RPMI7951 (cell line): ENCODE measurements at places on chromosomes 16 and 17.

GRCh38 chr16:695355-696089 lies 5.3 kb upstream of the WDR24 start:
- no peak for DNase-seq

GRCh38 chr17:17568772-17569195 lies 22.7 kb downstream of the PEMT start:
- peak; percentile 4 for DNase-seq

DNA sequence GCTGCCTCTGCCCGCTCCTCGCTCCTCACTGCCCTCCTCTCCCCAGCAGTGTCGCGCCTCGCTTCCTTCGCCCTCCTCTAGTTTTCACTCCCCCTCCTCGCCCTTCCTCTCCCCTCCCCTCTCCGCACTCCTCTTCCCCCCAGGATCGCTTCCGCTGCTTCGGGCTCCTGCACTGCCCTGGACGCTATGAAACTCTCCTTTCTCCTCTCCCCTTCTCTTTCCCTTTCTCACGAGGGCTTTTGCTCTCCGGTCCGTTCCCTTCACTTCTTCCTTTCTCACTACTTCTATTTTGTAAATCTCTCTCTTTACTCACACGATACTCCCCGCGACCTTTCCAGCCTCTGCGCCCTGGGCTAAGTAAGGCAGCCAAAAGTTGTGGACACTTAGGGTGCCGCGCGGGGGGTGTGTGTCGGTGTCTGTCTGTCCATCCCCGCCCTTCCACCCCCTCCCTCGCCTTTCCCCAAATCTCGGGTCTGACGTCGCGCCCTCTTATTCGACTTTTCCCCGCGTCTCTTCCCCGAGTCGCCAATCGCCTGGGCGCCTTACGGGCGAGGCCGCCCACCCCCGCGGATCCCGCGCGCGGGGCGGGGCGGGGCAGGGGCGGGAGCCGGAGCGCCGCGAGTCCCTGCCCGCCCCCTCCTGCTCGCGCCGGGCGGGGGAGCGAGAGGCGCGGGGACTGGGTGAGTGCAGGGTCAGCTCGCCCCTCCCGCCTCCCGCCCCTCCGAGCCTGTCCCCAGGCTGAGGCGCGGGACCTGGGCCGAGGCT lies at the start of gene IRX3:
IRX3 (minus strand) TSS at position 422 of the 765 bp plus-strand sequence. CDS start 737 bp downstream, outside the sequence.
- DNase-seq: peak; percentile 97

GRCh38 chr16:30927789-30928378 lies 4.5 kb downstream of the FBXL19 start:
- peak; percentile 25 for DNase-seq

GRCh38 chr16:35431829-35432663 lies 1972.6 kb downstream of the TP53TG3F start:
- DNase-seq: no peak

GRCh38 chr17:38431346-38432145 lies 3.3 kb downstream of the ARHGAP23 start:
- no peak for DNase-seq

- DNase-seq: no peak
Measured at GRCh38 chr17:28101919-28102318, 59.4 kb downstream of the NLK start.

- DNase-seq: peak; percentile 82
Measured at GRCh38 chr17:41624208-41625101, at the start of gene KRT17. KRT17 (minus strand) TSS chr17:41624575; CDS start chr17:41624509, 66 bp downstream.

DNA sequence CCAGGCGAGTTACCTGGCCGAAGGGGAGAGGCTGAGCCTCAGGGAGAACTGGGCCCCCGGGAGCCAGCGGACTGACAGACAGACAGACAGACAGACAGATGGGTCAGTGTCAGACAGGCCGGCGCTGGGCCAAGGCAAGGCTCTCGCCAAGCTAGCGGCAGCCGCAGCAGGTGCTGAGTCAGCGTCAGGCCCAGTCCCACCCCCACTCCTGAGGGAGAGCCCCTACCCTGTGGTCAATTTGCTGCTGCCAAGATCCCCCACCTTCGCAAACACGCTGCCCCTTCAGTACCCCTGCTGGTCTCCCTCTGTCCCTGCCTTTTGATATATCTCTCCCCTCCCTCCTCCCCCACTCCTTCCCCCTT lies 1.5 kb downstream of the FGF11 start:
- peak; percentile 37 for DNase-seq

- DNase-seq: no peak
Measured at GRCh38 chr16:25060920-25061319, 45.8 kb upstream of the ARHGAP17 start.

- no peak for DNase-seq
Measured at GRCh38 chr17:2444382-2444781, 43.5 kb upstream of the MNT start.

DNA sequence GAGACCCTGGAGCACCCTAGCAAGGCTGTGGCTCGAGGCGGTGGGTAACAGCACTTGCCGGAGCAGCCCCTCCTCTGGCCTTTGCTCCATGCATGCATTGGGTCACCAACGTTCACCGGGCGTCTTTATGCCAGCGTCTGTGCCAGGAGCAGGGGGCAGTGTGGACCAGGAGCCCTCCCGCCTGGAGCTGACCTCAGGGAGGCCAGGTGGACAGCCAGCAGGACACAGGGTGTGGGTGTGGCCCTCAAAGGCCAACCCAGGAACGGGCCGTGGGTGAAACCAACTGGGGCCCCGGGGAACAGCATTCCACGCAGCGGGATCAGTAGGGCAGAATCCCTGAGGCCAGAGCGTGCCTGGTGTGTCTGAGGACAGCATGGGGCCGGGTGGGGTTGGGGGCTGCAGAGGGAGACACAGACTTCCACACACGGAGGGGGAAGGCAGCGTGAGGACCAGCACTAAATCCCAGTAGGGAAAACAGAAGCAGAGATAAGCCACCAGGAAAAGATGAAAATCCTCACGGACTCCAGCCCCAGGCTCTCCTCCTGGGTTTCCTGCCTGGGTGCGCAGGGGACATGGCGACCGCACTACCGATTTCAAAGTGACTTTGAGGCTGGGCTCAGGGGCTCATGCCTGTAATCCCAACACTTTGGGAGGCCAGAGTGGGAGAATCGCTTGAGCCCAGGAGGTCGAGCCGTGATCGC lies 2.9 kb upstream of the CD7 start:
- peak; percentile 36 for DNase-seq

- DNase-seq: peak; percentile 4
Measured at GRCh38 chr16:54107583-54108202, 178.9 kb downstream of the IRX3 start.

DNA sequence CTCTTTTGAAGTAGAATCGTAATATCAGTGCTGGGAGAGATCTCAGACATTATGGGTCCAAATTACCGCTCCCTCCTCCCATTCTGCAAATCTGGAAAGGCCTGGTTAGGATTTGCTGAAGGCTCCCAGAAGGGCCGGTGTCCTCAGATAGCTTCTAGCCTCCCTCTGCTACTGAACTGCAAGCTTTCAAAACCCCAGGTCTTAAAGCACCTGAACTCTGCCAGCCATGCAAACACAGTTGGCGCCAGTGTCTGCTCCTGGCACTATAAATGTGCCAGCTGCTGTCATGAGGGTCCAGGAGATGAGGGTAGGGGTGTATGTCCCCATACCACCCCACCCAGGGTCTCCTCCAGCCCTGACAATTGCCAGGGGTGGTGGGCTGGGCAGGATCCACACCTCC lies 24.2 kb downstream of the SLC5A10 start:
- DNase-seq: no peak

GRCh38 chr17:82876149-82876548 lies 36.3 kb upstream of the ZNF750 start:
- peak; percentile 49 for DNase-seq

- DNase-seq: peak; percentile 22
Measured at GRCh38 chr16:57265850-57266530, 18.5 kb downstream of the PLLP start.
